Karpas-422 (cell line): ENCODE measurements at places on chromosomes 6 and 20. TPM values are rescaled to one million over a fixed set of nuclear protein-coding genes. Genes with fewer than 3 reads are reported as not detected.

Gene BNIP5
- not detected in 2 replicates for total RNA-seq

DNA sequence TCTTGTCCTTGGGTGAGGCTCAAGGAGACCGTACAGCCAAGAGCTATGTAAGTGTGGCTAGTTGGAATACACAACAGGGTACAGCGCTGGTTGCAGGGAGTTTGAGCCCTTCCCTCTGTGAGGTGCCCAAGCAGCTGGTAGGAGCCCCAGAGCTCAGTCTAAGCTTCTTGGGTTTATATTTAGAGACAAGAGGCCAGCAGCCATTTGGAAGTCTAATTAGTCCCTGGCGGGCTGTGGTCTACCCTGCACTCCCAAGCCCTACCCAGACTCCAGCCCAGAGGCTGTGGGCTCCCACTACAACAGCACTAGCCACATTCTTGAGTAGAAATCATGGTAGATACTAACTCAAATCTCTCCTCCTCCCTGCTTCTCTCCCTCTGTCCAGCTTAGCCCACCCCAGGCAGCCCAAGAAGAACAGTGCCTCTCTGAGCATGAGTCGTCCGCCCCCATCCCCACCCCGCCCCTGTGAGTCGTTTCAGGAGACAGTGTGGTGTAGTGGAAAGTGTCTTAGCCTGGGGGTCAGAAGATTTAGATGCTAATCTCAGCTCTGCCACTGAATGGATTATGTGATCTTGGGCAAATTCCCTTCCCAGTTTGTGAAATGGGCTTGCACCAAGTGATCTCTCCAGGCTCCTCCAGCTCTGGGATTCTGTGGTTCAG lies 37.8 kb downstream of the EIF2S2 start:
- DNase-seq, result no peak

- no peak for DNase-seq
Measured at GRCh38 chr6:72861935-72862432, 240.1 kb downstream of the KCNQ5 start.

- DNase-seq, result no peak
Measured at GRCh38 chr6:153956808-153957207, 82.2 kb upstream of the OPRM1 start.

- peak; percentile 85 for DNase-seq
Measured at GRCh38 chr6:144582939-144583613, 297.9 kb downstream of the UTRN start.

DNA sequence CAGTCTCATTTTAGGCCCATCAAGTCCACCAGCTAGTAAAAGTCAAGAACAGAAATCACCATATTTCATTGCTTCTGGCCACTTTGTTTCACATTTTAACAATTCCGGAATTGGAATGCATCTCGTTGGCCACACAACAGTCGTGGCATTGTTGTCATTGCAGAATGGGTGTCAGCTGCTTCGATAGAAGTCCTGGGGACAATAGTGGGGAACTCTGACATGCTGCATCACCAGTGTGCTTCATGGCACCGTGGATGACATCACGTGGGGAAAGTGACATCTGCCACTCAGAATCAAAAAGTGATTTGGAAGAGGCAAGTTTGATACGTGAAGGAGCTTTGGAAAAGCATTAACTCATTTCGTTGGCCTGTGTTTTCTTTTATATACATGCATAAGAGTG lies 43.8 kb upstream of the XRN2 start:
- no peak for DNase-seq

GRCh38 chr20:8994045-8994444 lies 74.8 kb upstream of the PLCB4 start:
- no peak for DNase-seq
